Activated naive CD8-positive, alpha-beta T cell treated with anti-CD3 and anti-CD28 coated beads, Interleukin-2, amount 10 ng/mL, durations not matched to agents 7 days and 5 days (primary cell): ENCODE measurements at places on chromosomes 16 and 17.
A peak's percentile ranks its signal among the peaks of the same experiment; 100 is the strongest.

DNA sequence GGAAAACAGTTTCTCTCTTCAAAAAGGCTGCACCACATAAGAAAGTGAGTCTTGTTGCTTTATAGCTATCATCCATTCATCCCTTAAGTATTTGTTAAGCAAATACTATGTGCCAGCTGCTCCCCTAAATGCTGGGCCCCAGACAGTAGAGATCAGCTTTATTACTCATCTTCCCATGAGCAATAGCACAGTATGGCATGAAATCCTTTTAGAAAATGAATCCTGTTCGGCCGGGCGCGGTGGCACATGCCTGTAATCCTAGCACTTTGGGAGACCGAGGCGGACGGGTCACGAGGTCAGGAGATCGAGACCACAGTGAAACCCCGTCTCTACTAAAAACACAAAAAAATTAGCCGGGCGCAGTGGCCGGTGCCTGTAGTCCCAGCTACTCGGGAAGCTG is 99.5 kb downstream of the MYO1D start:
- DNase-seq: no peak
- H3K27me3 ChIP-seq: no peaks in the 10 kb centered on the region
- H3K4me1 ChIP-seq: no peaks in the 10 kb centered on the region
- no peaks in the 10 kb centered on the region for H3K36me3 ChIP-seq
- no peak overlapping the region for H3K27ac ChIP-seq

DNA sequence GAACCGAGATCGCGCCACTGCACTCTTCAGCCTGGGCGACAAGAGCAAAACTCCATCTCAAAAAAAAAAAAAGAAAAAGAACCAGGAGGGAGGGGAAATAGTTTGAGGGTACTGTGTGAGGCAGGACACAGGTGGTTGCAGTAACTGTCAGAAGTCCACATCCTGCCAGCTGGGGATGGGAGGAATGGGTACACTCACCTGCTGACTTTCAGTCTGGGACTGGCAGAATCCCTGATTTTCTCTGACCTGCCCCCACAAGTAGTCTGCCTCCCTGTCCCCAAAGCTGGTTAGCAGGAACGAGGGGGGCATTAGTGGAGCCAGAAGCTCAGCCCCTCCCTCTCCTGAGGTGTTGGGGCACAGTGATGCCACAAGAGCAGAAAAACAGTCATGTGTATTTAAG is 7.1 kb upstream of the ARL5C start:
- DNase-seq: no peak
- peak overlapping the region; percentile 34 for H3K27ac ChIP-seq
- H3K4me3 ChIP-seq: no peak overlapping the region
- H3K27me3 ChIP-seq: peaks cover 20% of the 10 kb centered on the region
- H3K4me1 ChIP-seq: peaks cover 30% of the 10 kb centered on the region

GRCh38 chr16:14071576-14072271 is 605 bp downstream of the MRTFB start:
- DNase-seq: no peak
- peak overlapping the region; percentile 84 for H3K4me3 ChIP-seq
- peaks cover 3% of the 10 kb centered on the region for H3K27me3 ChIP-seq
- peaks cover 7% of the 10 kb centered on the region for H3K4me1 ChIP-seq
- H3K36me3 ChIP-seq: no peaks in the 10 kb centered on the region

- H3K36me3 ChIP-seq: no peaks in the 10 kb centered on the region
- DNase-seq: no peak
- peaks cover 9% of the 10 kb centered on the region for H3K4me1 ChIP-seq
- H3K27ac ChIP-seq: peak overlapping the region; percentile 86
- H3K27me3 ChIP-seq: no peaks in the 10 kb centered on the region
- H3K4me3 ChIP-seq: peak overlapping the region; percentile 99
Measured at GRCh38 chr17:59219992-59220327, 351 bp upstream of the GDPD1 start.

DNA sequence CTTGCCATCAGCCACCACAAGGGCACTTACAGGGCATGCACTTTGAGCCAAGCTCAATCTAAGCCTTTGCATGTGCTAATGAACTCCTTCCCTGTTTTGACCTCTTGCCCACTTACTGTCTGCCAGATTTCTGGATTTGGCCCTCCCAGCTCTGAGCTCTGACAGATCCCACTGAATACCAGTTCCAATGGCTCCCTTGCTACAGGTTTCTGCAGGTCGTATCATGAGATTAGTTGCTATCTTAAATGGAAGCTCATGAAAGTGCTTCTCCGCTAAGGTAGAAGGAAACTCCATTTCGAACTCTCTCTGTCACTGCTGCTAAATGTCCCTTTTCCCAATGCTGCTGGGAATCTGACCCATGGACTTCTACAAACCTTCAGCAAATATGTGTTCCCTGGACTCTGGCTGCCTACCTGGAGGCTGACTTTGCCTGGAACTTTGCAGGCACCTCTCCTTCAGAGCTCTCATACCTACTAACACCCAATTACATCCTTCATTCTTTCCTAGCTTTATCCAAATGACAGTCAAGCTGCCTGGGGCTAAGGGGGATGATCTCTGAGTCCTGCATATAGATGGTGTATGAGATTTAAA is 23.5 kb upstream of the TOB1 start:
- H3K27ac ChIP-seq: no peak overlapping the region
- H3K4me3 ChIP-seq: no peak overlapping the region
- H3K27me3 ChIP-seq: peaks cover 15% of the 10 kb centered on the region
- no peaks in the 10 kb centered on the region for H3K36me3 ChIP-seq

GRCh38 chr17:58120195-58120822 is 27.9 kb upstream of the OR4D1 start:
- H3K4me1 ChIP-seq: peaks cover 3% of the 10 kb centered on the region
- H3K36me3 ChIP-seq: no peaks in the 10 kb centered on the region
- peaks cover 6% of the 10 kb centered on the region for H3K27me3 ChIP-seq
- no peak overlapping the region for H3K4me3 ChIP-seq
- DNase-seq: no peak

GRCh38 chr16:4663777-4664465 is 29.4 kb upstream of the NUDT16L1 start:
- H3K27me3 ChIP-seq: no peaks in the 10 kb centered on the region
- H3K36me3 ChIP-seq: peaks cover 14% of the 10 kb centered on the region
- H3K4me3 ChIP-seq: peak overlapping the region; percentile 70
- H3K27ac ChIP-seq: peak overlapping the region; percentile 95
- DNase-seq: no peak
- H3K4me1 ChIP-seq: peaks cover 48% of the 10 kb centered on the region

- H3K4me3 ChIP-seq: no peak overlapping the region
- no peak for DNase-seq
- no peaks in the 10 kb centered on the region for H3K27me3 ChIP-seq
- no peaks in the 10 kb centered on the region for H3K4me1 ChIP-seq
- H3K27ac ChIP-seq: no peak overlapping the region
Measured at GRCh38 chr17:30251931-30252330, 16.4 kb upstream of the SLC6A4 start.

- H3K27me3 ChIP-seq: no peaks in the 10 kb centered on the region
- no peak overlapping the region for H3K4me3 ChIP-seq
- H3K4me1 ChIP-seq: no peaks in the 10 kb centered on the region
- no peaks in the 10 kb centered on the region for H3K36me3 ChIP-seq
Measured at GRCh38 chr17:17990282-17990681, 17.6 kb downstream of the DRC3 start.

DNA sequence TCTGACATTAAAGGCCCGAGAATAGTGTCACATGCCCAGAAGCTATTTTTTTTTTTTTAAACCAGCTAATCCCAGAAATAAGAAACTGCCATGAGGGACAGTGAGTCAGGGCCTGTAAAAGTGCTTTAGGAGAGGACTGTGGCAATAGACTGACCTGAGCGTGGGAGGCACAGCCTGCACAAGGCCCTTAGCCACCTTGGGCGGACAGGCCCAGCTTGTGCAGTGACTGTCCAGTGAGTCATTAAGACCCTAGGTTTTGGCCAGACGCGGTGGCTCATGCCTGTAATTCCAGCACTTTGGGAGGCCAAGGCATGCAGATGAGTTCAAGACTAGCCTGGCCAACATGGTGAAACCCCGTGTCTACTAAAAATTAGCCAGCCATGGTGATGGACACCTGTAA is 343.0 kb upstream of the ZFHX3 start:
- no peaks in the 10 kb centered on the region for H3K27me3 ChIP-seq
- DNase-seq: no peak
- no peak overlapping the region for H3K4me3 ChIP-seq
- no peaks in the 10 kb centered on the region for H3K36me3 ChIP-seq

GRCh38 chr17:66959641-66960375 is 4.7 kb upstream of the CACNG4 start:
- peaks cover 34% of the 10 kb centered on the region for H3K27me3 ChIP-seq
- no peak for DNase-seq
- H3K4me1 ChIP-seq: no peaks in the 10 kb centered on the region

- DNase-seq: peak; percentile 73
- peaks cover 8% of the 10 kb centered on the region for H3K36me3 ChIP-seq
- peaks cover 9% of the 10 kb centered on the region for H3K4me1 ChIP-seq
- peak overlapping the region; percentile 96 for H3K4me3 ChIP-seq
Measured at GRCh38 chr16:70380248-70380918, 33.7 kb downstream of the DDX19A start.

DNA sequence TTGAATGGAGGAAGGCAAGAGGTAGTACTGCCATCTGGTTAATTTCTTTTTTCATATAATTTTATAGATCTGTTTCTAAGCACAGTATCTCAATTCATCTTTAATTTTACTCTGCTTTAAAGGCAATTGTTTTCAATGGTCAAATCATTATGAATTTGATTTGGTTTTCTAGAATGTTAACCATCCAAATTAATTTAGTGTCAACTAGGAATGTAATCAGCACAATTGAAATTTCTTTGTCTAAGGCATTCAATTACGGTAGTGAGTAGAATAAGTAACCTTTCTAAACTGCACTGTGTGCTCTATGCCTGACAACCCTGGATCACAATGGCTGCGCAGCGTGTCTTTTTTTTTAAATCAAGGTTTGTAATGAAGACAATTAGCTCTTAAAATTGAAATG is 44.3 kb downstream of the CACNG1 start:
- no peak overlapping the region for H3K27ac ChIP-seq
- no peaks in the 10 kb centered on the region for H3K27me3 ChIP-seq
- DNase-seq: no peak
- peaks cover 33% of the 10 kb centered on the region for H3K36me3 ChIP-seq
- peaks cover 10% of the 10 kb centered on the region for H3K4me1 ChIP-seq

- peak overlapping the region; percentile 93 for H3K4me3 ChIP-seq
- H3K36me3 ChIP-seq: no peaks in the 10 kb centered on the region
- peaks cover 9% of the 10 kb centered on the region for H3K4me1 ChIP-seq
- no peak for DNase-seq
- no peaks in the 10 kb centered on the region for H3K27me3 ChIP-seq
Measured at GRCh38 chr17:42193216-42193968, 902 bp downstream of the GHDC start.

DNA sequence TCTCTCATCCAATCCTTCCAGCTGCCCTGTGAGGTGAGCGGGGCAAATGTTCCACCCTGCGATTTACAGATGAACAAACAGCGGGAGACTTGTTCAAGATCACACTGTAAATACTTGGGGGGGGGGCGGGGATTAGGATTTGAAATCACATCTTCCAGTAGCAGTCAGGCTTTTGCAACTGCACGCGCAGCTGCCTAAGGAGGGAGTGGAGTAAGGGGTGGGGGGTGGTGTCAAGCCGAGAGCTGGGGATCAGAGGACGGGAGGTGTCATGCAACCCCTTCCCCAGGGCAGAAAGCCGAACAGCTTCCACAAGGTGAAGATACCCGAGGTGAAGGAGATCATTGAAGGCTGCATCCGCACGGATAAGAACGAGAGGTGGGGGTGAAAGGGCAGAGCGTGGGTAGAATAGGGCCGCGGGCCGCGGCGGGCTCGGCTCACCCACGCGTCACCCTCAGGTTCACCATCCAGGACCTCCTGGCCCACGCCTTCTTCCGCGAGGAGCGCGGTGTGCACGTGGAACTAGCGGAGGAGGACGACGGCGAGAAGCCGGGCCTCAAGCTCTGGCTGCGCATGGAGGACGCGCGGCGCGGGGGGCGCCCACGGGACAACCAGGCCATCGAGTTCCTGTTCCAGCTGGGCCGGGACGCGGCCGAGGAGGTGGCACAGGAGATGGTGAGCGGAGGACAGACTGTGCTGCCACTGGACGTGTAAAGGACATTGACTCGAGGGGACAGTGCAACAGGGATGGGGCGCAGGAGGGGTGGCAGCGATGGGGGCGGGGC is 4.6 kb downstream of the WNK4 start:
- H3K4me3 ChIP-seq: no peak overlapping the region
- H3K27me3 ChIP-seq: peaks cover 66% of the 10 kb centered on the region
- H3K4me1 ChIP-seq: peaks cover 14% of the 10 kb centered on the region
- no peak overlapping the region for H3K27ac ChIP-seq
- H3K36me3 ChIP-seq: peaks cover 2% of the 10 kb centered on the region

GRCh38 chr17:56113486-56113885 is 39.8 kb upstream of the ANKFN1 start:
- peaks cover 12% of the 10 kb centered on the region for H3K27me3 ChIP-seq
- no peak overlapping the region for H3K27ac ChIP-seq
- DNase-seq: no peak
- no peak overlapping the region for H3K4me3 ChIP-seq

DNA sequence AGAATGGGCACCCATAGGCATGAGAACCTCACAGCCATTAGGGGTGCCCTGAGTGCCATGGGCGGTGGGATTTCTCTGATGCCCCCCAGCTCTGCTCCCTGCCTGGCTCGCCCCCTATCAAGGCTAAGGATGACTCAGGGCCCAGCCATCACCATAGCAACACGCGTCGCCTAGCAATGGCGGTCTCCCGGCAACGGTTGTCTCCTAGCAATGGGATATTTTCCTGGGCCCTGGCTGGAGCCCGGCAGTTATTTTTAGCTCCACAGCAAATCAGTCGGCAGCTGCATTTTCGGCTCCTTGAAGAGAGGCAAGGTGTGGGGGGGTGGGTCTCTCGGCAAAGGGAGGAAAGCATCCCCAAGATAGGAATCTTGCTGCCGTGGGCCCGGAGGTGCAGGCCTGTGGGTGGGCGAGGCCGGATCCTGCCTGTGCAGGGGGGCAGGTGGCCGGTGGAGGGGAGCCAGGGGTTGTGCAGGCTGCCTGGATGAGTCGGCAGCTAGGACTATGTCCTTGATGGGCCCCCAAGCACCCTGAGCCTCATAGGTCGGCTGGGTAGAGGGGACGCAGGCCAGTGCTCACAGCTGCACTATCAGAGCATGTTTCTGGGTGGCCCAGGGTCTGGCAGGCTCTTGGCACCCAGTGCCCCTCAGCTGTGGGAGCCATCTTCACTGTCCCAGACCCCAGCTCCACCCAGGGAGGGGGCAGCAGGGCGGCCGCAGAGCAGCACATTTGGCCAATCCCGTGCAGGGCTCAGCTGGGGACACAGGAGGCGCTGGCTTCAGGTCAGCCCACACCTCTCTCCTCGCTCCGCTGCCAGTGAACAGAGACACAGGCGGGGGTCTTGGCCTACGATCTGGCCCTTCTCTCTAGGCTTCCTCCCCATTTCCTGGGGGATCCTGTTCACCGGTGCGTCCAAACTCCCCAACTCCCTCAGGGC is 4.2 kb upstream of the FBXL16 start:
- H3K27ac ChIP-seq: no peak overlapping the region
- H3K4me3 ChIP-seq: no peak overlapping the region
- H3K36me3 ChIP-seq: no peaks in the 10 kb centered on the region
- H3K27me3 ChIP-seq: peaks cover 37% of the 10 kb centered on the region

- no peak overlapping the region for H3K4me3 ChIP-seq
- H3K36me3 ChIP-seq: no peaks in the 10 kb centered on the region
- no peak overlapping the region for H3K27ac ChIP-seq
- peaks cover 1% of the 10 kb centered on the region for H3K4me1 ChIP-seq
- peaks cover 40% of the 10 kb centered on the region for H3K27me3 ChIP-seq
Measured at GRCh38 chr17:74919440-74920305, 3.4 kb downstream of the USH1G start.

GRCh38 chr17:10807704-10808128 is 3.8 kb upstream of the TMEM238L start:
- DNase-seq: no peak
- H3K27me3 ChIP-seq: no peaks in the 10 kb centered on the region
- no peaks in the 10 kb centered on the region for H3K4me1 ChIP-seq
- H3K36me3 ChIP-seq: no peaks in the 10 kb centered on the region
- H3K27ac ChIP-seq: no peak overlapping the region
- no peak overlapping the region for H3K4me3 ChIP-seq

- no peak overlapping the region for H3K27ac ChIP-seq
- peaks cover 5% of the 10 kb centered on the region for H3K27me3 ChIP-seq
- no peak for DNase-seq
- peaks cover 6% of the 10 kb centered on the region for H3K36me3 ChIP-seq
- no peak overlapping the region for H3K4me3 ChIP-seq
Measured at GRCh38 chr16:4976611-4977145, 18.5 kb downstream of the SEC14L5 start.
